EL (cell line): ENCODE measurements at places on chromosomes 13 and 19.

- DNase-seq: no peak
These were observed 25.3 kb upstream of the EIF3G start for GRCh38 chr19:10145031-10145430.

DNA sequence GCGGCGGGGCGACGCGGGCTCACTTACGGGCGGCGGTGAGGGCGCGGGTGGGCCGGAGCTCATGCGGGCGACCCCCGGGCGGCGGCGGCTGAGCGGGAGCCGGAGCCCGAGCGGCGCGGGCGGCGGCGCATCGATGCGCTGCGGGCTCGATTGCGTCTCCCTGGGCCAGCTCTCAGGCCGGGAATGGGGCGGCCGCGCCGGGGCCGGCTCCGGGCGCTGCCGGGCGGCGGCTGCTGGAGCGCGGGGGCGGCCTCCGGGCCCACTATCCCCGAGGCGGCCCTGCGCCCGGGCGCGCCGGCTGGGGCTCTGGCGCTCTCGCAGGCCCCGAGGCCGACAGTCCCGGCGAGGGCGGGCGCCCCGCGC, 1.4 kb upstream of the TSHZ3 start:
- DNase-seq: peak; percentile 50

GRCh38 chr13:66926851-66927524, 303.1 kb downstream of the PCDH9 start:
- DNase-seq: peak; percentile 4

GRCh38 chr13:75882261-75882660, 246.1 kb downstream of the LMO7 start:
- no peak for DNase-seq

DNA sequence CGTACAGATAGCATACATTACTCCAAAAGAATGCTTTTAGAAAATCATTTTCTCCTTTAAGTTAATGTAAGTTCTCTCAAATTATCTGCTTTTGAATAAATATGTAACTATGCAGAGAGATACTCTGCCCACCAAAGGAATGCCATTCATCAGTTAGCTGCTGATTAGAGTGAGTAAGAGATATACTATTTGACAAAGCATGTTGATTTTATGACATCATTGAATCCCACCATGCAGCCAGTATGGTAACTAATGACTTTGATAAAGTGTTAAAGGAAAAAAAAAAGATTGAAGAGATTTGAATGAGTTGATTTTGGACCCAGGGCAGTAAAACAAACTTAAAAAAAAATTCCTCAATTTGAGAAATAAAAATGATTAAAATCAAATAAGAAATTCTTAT, 521.5 kb downstream of the SLITRK6 start:
- DNase-seq: peak; percentile 79

- no peak for DNase-seq
These were observed 1.3 kb upstream of the TDRD12 start for GRCh38 chr19:32718286-32718685.

GRCh38 chr13:45231722-45232121, 30.9 kb upstream of the KCTD4 start:
- DNase-seq: no peak

- peak; percentile 73 for DNase-seq
These were observed 24.1 kb downstream of the RFX2 start for GRCh38 chr19:6086068-6086788.

- no peak for DNase-seq
These were observed 21.8 kb downstream of the ALOX5AP start for GRCh38 chr13:30757026-30757742.
